ENCODE measurements at places on chromosomes 6 and 20.

- no peak for DNase-seq
Measured at GRCh38 chr6:94065707-94066337, 646.5 kb upstream of the EPHA7 start.

GRCh38 chr20:13930281-13930680, 60.1 kb downstream of the SEL1L2 start:
- no peak for DNase-seq

DNA sequence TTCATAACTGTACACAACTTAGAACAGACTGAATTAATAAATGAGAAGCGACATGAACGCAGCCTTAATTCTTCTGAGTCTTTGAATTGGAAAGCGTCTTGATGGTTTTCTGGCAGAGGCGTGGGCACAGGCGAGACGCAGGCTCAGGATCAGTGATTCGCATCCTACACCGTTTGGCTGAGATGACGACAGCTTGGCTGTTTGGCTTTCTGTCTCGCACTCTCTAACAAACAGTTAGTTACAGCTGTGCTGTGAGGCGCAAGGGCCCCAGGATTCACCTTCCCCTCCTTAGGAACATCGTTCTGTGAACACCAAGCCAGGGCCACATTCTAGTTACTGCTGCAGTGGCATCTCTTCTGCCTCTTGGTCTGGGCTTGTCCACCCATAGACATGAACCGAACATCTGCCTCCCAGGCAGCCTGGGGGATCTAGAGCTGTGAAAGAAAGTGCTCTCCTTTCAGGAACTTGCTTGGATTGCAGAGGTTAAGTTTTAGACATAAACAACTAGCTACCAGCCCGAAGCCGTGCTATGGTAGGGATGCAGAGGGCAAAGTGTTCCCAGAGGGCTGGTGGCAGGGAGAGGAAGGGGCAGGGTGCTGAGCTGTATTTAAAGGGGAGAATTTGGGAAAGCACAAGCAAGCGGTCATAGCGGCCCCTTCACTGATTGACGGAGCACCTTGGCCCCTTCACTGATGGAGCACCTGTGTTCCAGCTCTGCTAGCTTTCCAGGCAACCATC, 49.6 kb downstream of the TCP11 start:
- no peak for DNase-seq

DNA sequence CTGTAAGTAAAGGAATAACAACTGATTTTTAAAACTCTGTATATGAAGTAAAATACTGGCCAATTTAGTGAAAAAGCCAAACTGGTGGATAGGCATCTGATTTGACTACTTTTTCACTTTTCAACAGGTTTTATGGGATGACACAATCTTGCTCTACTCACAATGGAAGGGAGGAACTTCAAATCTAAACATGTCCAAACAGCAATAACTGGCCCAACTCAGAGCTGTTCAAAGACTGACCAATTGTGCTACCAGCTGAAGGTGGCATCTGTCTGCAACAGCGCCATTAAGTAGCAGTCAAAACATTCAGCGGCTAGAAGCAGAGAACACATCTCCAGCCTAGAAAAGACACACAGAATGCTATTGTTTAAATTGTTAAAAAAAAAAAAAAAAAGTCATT, 44.6 kb downstream of the SESN1 start:
- no peak for DNase-seq

- DNase-seq, result no peak
Measured at GRCh38 chr6:149359440-149359839, 40.6 kb upstream of the SUMO4 start.

DNA sequence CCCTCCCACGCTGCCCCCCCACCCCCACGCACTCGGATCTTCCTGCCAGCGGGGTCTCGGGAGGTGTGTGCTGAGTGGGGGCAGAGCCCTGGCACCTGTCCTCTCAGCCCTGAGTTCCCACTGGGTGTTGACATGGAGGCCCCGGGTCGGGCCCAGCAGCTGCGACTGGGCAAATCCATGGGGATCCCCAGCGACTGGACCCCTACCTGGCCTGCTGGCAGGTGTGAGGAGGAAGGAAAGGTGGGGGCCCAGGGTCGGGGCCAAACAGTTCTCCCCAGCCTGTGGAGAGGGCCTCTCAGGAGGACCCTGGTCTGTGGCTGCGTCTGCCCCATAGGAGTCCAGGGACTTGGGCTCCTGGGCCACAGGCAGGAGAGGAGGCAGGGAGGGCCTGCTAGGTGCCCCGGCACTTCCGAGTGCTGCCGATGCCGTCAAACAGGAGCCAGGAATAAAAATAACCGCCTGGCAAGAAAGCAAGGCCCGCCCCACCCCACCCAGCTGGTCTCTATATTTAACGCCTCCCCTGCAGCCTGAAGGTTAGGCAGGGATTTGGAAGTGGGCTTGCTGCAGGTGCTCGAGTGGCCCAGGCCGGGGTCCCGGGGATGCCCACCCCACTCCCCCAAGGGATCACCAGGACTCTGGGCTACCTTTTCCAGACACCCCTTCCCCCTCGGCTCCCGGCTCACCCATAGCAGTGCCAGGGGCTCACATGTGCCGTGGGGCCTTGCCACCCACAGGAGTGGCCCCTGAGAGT, 1.4 kb upstream of the EEF1A2 start:
- no peak for DNase-seq

GRCh38 chr6:113475392-113475791, 381.8 kb upstream of the MARCKS start:
- DNase-seq, result no peak

DNA sequence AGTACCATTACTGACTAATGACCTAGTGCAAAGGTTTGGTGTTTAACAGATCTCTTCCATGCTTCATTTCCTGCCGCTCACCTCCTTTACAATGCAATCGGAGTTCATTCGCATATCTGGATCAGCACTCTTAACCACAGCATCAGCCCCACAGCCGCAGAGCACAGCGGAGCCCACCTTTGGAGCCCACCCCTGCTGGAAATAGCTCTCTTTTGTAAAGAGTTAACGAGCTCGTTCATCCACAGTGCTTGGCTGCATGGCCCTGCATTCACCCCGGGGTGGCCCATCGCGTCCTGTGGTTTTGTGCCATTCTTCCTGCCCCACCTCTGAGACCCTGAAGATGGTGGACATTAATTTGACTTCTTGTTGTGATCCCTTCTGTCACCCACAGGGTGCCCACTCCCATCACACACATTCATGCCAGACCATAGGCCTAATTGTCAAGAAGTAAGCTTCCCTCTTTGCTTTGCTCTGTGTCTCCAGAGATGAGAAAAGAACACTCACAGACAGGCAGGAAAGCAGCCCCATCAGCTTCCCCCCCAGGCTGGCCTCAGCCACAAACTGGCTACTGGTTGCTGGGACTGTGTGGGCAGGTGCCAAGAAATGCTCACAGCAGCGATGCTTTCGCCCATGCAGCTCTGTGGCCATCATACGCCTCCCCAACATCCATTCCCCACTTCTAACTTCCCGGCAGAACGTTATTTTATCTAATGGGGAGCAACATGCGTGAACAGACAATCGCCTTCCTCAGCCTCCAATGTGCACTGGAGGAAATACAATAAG, 167.0 kb downstream of the LRFN2 start:
- DNase-seq, result no peak

DNA sequence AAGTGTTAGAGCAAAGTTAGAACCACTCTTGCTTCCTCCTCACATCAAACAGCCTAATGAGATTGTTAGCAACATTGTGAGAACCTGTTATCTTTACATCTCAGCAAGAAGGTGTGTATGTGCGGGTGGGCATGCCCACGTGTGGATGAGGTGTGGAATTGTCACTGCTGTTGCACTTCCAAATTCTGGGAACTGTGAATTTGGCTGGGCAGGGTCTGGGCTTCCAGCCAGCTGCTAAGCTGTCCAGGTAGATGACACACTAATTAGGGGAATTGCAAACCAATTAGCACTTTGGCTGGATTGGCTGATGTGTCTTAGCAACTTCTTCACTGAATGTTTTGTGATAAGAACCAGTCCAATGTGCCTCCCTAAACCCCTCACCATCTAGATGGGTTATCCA, 848.2 kb downstream of the DHX35 start:
- DNase-seq, result no peak

GRCh38 chr6:63245420-63245819, 34.2 kb downstream of the FKBP1C start:
- DNase-seq, result no peak

- DNase-seq, result no peak
Measured at GRCh38 chr6:25629198-25629576, 22.8 kb upstream of the SCGN start.

Data from stimulated activated CD8-positive, alpha-beta memory T cell treated with anti-CD3 and anti-CD28 coated beads, Interleukin-4, amount 100 ng/mL, for 1 hour (primary cell).